ENCODE measurements at places on chromosomes 1 and 21.

DNA sequence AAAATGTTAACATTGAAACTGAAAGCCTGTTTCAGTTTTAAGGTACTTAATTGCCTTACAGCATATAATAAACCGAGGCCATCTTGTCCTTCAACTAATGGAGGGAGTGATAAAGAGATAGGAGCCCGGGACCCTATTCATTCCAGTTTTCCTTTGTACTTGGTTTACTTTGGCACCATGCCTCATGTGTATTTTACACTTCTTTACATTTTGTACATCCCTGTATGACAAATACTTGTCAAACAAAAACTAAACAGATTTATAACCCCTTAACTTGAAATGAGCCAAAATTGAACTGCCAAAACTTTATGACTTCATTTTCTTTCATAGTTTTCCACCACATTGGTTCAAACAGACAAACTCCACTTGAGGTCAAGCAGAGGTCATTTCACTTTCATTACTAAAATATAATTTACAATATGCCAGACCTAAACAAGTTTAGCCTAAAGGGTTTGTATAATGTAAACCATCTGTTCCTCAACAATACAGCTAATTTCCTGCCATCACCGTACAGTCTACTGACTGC is 30.9 kb upstream of the UBE2U start:
- DNase-seq, result no peak

- peak; percentile 46 for DNase-seq
These were observed at the start of gene CCDC18 for GRCh38 chr1:93180723-93181613. CCDC18 (plus strand) TSS chr1:93180724; CDS start chr1:93183362, 2,638 bp downstream.

DNA sequence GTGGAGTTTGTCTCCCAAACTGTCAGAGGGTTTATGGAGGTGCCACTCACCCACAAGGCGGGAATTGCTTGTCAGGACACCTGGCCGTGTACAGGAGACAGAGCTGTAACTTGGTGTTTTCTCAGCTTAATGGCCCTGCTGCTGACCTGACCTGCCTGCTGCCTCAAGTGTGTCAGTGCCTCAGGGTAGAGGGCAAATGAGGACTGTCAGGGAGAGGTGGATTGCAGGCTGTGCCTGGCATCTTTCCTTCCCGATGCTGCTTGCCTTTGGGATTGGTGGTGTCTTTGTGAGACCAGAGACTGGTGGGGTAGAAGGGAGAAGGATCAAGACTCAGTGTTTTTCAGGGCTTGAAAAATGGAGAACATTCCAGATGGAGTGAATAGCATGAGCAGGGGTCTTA is 31.4 kb downstream of the TMEM53 start:
- DNase-seq, result no peak

GRCh38 chr1:2504225-2504948 is 22.0 kb downstream of the PANK4 start:
- DNase-seq, result no peak

DNA sequence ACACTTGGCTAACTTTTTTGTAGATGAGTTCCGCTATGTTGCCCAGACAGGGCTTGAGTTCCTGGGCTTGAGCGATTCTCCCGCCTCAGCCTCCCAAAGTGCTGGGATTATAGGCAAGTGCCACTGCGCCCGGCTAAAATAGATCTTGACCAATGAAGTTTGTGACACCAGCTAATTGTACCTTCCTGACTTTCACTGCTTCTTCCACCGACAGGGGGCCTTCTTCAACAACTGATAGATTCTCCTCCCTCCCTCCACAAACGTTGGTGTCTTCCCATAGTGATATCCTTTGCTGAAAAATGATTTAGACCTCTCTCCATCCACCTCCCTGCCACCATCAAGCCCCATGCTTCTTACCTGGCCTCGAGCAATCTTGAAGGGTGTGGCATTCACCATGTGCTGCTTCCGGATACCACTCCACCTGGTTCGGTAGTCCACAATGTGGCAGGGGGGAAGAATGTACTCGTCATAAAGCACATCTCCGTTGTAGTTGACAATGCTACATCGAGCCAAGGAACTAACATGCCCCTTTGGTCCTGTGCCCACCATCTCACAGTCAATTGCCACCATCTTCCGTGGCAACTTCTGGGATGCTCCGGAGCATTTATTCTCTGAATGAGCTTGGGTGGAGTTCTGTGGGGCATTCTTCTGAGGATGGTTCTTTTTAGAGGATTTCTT is 1.6 kb upstream of the METTL25B start:
- peak; percentile 16 for DNase-seq

DNA sequence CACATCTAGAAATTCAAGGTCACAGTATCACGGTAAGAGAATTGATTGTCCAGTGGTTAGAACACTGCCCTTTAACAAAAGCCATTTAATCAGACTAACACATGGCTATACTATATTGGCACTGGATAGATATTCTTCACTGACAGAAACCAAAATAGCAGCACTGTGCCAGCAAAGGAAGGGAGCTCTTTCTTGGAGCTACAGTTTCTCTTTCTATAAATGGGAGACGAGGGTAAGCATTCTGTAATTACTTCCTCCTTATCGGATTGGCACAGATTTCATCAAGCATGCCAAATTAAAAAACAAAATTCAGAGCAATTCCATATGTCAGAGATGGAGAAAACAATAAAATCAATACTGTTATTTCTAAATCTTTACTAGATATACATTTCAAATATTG is 115.7 kb upstream of the CACYBP start:
- no peak for DNase-seq

Data from T follicular helper cell (primary cell).